ENCODE measurements at places on chromosomes 6 and 20. TPM values are rescaled to one million over a fixed set of nuclear protein-coding genes. Genes with fewer than 3 reads are reported as not detected.
A peak's percentile ranks its signal among the peaks of the same experiment; 100 is the strongest.

GRCh38 chr6:127851197-127851596 lies 49.7 kb downstream of the THEMIS start:
- no peak overlapping the region for H3K4me3 ChIP-seq
- H3K27me3 ChIP-seq: no peaks in the 10 kb centered on the region
- DNase-seq: no peak
- H3K4me1 ChIP-seq: no peaks in the 10 kb centered on the region

- no peaks in the 10 kb centered on the region for H3K36me3 ChIP-seq
- DNase-seq: no peak
- no peak overlapping the region for H3K27ac ChIP-seq
- H3K27me3 ChIP-seq: no peaks in the 10 kb centered on the region
- no peak overlapping the region for H3K4me3 ChIP-seq
Measured at GRCh38 chr20:13397300-13397724, 176.2 kb downstream of the ISM1 start.

The GTSF1L gene
- not detected for total RNA-seq

DNA sequence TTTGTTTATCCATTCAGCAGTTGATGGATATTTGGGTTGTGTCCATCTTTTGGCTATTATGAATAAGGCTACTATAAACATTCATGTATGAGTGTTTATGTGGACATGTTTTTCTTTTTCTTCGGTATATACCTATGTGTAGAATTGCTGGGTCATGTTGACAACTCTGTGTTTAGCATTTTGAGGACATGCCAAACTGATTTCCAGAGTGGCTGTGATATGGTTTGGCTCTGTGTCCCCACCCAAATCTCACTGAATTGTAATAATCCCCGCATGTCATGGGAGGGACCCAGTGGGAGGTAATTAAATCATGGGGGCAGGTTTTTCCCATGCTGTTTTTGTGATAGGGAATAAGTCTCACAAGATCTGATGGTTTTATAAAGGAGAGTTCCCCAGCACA lies 439.7 kb downstream of the UTRN start:
- no peak overlapping the region for H3K4me3 ChIP-seq
- no peaks in the 10 kb centered on the region for H3K36me3 ChIP-seq
- no peaks in the 10 kb centered on the region for H3K4me1 ChIP-seq
- DNase-seq: no peak
- H3K27ac ChIP-seq: no peak overlapping the region
- H3K27me3 ChIP-seq: no peaks in the 10 kb centered on the region

GRCh38 chr20:49422161-49422560 lies 60.3 kb downstream of the KCNB1 start:
- no peak overlapping the region for H3K27ac ChIP-seq
- H3K36me3 ChIP-seq: no peaks in the 10 kb centered on the region
- no peak for DNase-seq
- no peaks in the 10 kb centered on the region for H3K4me1 ChIP-seq
- H3K4me3 ChIP-seq: no peak overlapping the region

The BCAS4 gene
- 22.2 TPM for total RNA-seq

DNA sequence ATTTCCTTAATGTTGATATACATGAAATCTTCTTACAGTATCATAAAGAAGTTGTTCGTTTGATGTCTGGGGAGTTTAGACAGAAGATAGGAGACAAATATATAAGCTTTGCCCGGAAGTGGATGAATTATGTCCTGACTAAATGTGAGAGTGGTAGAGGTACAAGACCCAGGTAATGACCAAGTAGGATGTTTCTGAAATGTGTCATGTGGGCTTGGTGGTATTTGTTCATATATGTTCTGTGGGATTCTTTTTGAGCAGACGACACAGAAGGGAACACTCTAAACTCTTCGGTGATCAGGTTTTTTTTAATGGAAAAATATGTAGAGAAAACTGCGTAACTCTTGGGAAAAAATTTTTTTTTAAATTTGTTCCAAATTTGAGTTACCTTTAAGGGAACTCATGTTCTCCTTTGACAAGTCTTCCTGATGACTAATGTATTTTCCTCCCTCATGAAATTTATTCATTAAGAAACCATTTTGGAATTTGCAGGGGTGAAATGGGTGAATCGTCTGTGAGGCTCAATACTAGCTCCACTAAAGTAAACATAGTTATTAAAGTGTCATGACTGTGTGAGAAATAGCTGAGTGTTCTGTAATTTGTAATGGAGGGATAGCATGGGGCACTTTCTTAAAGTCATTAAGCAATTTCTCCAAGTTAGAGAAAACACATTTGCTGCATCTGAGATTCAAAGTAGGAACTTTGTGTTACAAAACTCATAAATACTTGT lies 100.6 kb downstream of the MAP3K4 start:
- H3K36me3 ChIP-seq: peaks cover 26% of the 10 kb centered on the region
- H3K27ac ChIP-seq: no peak overlapping the region
- H3K27me3 ChIP-seq: no peaks in the 10 kb centered on the region
- H3K4me1 ChIP-seq: no peaks in the 10 kb centered on the region
- no peak for DNase-seq

DNA sequence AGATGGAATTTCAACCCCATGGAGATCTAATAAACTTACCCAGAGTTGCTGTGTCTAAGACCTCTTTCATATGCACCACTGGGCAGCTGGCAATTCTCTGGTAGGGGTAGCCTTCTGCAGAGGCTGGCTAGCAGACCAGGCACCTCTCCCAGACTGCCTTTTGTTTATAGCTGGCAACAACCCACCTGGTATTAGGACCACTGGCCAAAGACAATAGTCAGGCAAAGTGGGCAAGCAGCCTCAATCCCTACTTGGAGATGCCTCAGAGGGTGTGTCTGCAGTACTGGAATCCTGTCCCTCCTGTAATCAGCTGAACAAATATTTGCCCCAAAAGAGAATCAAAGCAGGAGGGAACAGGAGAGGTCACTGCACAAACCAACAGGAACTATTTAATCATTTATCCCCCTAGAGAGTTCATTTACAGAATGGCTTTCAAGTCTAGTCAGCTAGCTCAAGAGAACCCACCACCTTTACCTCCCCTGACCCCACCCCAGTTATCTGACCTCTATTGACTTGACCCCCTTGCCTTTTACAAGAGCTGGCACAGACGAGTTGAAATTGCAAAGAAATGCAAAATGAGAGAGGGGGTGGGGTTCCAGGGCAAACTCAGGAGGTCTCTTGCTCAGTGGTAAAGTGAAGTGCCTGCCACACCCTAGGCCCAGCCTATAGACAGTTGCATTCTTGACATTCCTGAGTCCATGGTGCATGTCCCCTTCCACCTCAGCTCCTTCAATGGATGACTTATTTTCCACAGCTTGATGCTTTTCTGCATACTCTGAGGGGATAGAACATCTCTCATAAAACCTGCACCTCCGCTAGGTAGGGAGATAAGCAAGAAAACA lies 2.8 kb downstream of the BCL2L1 start:
- peak overlapping the region; percentile 83 for H3K4me3 ChIP-seq
- H3K36me3 ChIP-seq: no peaks in the 10 kb centered on the region
- H3K27ac ChIP-seq: peak overlapping the region; percentile 100
- H3K27me3 ChIP-seq: no peaks in the 10 kb centered on the region
- peaks cover 42% of the 10 kb centered on the region for H3K4me1 ChIP-seq

DNA sequence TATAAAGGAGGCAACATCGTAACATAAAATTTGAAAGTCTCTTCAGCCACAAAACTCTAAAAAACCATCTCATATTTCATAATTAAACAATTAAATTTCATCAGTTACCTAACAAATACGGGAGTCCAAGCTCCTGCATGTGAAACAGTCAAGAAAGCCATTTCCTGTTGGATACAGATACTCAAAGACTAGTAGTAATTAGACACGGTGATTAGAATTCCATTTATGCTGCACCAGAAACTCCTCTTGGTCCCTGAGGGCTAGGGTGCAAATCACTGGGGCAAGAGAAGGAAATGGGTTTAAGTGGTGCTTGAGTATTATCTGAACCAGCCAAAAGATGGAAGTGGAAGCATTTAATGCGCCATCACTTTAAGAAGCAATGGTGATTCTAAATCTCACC lies 27.4 kb downstream of the TRAM2 start:
- no peak overlapping the region for H3K4me3 ChIP-seq
- H3K4me1 ChIP-seq: peaks cover 26% of the 10 kb centered on the region
- no peaks in the 10 kb centered on the region for H3K36me3 ChIP-seq
- no peaks in the 10 kb centered on the region for H3K27me3 ChIP-seq
- no peak for DNase-seq

DNA sequence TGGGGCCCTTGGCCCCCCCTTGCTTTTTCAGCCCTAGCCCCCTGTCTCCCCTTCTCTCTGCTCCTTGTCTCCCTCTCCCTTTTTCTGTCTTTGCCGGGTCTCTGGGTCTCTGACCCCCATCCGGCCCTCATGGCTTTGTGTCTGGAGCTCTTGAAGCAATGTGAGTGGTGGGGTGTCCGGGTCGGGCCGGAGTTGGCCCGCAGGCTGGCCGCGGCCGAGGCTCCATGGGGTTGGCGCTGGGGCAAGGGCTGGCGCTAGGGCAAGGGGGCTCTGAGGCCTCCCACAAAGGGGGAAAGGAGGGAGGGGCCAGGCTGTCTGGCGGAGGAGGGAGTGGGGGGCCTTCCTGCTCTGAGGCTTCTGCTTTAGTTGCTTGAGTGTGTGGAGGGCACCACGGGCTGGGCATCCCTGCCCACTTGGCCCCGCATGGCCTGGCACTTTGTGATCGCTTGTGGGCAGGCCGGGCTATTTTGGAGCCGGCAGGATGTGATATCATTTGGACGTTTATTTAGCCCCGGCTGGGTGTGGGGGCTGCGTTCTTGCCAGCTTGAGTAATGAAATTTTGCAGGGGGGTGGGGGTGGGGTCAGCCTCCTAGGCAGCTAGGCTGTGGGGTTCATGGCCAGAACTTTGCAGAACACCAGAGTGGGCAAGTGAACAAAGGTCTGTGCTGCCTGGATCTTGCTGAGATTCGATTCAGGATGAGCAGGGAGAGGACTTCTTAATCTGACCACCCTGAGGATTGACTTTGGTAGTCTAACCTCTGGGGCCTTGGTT lies 78.7 kb upstream of the MYL9 start:
- no peaks in the 10 kb centered on the region for H3K27me3 ChIP-seq
- H3K36me3 ChIP-seq: no peaks in the 10 kb centered on the region
- peak overlapping the region; percentile 79 for H3K4me3 ChIP-seq
- no peak for DNase-seq
- peaks cover 8% of the 10 kb centered on the region for H3K4me1 ChIP-seq

The OR2H2 gene
- not detected for total RNA-seq

DNA sequence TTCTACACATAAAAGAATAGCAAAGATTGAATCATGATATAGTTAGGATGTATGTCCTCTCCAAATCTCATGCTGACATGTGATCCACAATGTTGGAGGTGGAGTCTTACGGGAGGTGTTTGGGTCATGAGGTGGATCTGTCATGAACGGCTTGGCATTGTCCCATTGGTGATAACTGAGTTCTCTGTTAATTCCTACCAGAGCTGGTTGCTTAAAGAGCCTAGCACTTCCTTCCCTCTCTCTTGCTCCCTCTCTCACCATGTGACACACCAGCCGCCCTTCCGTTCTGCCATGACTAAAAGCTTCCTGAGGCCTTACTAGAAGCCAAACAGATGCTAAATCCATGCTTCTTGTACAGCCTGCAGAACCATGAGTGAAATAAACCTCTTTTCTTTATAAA lies 8.3 kb downstream of the TNFRSF21 start:
- no peak for DNase-seq
- no peak overlapping the region for H3K27ac ChIP-seq
- no peaks in the 10 kb centered on the region for H3K27me3 ChIP-seq
- no peak overlapping the region for H3K4me3 ChIP-seq
- no peaks in the 10 kb centered on the region for H3K36me3 ChIP-seq

DNA sequence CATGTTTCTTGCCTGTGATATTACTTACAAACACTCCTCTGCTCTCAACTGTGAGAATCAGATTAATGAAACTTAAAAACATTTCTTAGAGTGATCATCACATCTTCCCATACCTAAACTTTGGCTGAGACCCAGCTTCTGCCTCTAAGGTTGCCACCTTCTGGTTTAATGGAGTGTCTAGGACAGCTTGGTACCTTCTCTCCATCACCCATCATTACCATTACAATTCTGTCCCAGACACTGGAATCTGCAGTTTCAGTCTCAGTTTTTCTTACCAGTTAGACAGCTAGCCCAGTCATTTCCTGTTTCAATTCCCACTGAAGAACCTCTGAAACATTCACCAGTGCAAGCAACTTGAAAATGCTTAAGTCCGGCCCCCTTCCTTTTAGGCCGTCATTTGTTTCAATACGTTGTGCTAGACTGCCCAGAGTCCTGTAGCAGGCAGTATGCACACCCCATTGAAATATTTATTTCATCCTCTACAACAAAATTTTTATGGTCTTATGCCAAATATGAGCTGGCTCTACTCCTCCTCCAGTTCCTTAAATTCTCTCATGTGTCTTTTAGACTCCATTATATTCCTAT lies 107.0 kb upstream of the FOXO3 start:
- DNase-seq: no peak
- no peaks in the 10 kb centered on the region for H3K27me3 ChIP-seq
- no peaks in the 10 kb centered on the region for H3K36me3 ChIP-seq
- no peak overlapping the region for H3K27ac ChIP-seq
- H3K4me3 ChIP-seq: no peak overlapping the region

GRCh38 chr20:7859356-7859802 lies 80.9 kb downstream of the HAO1 start:
- no peaks in the 10 kb centered on the region for H3K27me3 ChIP-seq
- H3K36me3 ChIP-seq: no peaks in the 10 kb centered on the region

The MUC21 gene
- total RNA-seq: not detected

DNA sequence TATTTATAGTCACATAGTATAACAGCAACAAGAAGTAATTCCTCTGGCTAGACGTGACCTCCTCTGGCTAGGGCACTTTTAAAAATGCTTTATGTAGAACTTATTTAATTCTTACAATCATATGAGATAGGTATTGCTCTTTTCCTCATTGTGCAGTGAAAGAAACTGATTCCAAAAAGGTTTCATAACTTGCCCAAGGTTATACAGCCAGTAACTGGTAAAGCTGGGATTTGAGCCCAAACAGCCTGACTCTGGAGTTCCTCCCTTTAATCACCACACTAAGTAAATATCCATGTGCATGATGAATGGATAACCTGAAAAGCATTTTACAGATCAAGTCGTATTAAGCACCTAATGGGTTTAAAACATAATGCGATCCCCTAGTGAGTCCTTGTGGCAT lies 214.6 kb downstream of the PRL start:
- H3K4me1 ChIP-seq: no peaks in the 10 kb centered on the region
- H3K4me3 ChIP-seq: no peak overlapping the region
- H3K27ac ChIP-seq: no peak overlapping the region
- no peaks in the 10 kb centered on the region for H3K36me3 ChIP-seq
- H3K27me3 ChIP-seq: no peaks in the 10 kb centered on the region

- no peak within 1 kb of the TSS for H3K27ac ChIP-seq
- DNase-seq: no peak
- no peaks in the 10 kb centered on the region for H3K36me3 ChIP-seq
Measured at GRCh38 chr6:31170600-31170881, at the start of gene POU5F1. Gene POU5F1, minus strand, starts transcription at chr6:31170682. Its CDS starts 62 bp downstream, at chr6:31170620.

DNA sequence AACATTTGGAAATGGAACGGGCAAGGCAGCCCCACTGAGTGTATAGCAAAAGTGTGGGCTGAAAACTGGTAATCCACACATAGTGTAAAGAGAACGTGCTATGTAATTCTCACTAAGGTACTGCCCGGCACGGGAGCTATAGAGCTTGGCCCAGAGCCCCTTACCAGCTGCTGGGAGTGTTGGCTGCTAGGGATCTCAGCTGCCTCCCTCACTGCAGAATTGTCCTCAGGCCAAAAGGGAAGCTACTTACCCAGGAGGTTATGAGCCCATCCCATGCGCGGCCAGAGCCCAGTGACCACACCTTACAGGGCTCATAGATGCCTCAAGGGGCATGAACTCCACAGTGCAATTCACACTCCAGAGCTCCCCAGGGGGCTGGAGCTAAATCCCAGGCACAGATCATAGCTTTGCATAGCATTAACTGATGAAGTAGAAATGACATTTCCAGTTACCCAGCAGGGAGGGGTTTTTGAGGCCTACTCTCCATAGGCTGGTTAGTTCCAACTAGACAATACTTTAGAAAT lies 56.8 kb downstream of the LINC00237 start:
- peaks cover 7% of the 10 kb centered on the region for H3K27me3 ChIP-seq
- no peaks in the 10 kb centered on the region for H3K4me1 ChIP-seq
- H3K4me3 ChIP-seq: no peak overlapping the region
- no peak overlapping the region for H3K27ac ChIP-seq
- no peaks in the 10 kb centered on the region for H3K36me3 ChIP-seq
- no peak for DNase-seq

The CFAP206 gene
- 0.64 TPM for total RNA-seq
